Suppressor macrophage treated with lipopolysaccharide for 4 hours (primary cell): ENCODE measurements at places on chromosomes 7 and 10.

DNA sequence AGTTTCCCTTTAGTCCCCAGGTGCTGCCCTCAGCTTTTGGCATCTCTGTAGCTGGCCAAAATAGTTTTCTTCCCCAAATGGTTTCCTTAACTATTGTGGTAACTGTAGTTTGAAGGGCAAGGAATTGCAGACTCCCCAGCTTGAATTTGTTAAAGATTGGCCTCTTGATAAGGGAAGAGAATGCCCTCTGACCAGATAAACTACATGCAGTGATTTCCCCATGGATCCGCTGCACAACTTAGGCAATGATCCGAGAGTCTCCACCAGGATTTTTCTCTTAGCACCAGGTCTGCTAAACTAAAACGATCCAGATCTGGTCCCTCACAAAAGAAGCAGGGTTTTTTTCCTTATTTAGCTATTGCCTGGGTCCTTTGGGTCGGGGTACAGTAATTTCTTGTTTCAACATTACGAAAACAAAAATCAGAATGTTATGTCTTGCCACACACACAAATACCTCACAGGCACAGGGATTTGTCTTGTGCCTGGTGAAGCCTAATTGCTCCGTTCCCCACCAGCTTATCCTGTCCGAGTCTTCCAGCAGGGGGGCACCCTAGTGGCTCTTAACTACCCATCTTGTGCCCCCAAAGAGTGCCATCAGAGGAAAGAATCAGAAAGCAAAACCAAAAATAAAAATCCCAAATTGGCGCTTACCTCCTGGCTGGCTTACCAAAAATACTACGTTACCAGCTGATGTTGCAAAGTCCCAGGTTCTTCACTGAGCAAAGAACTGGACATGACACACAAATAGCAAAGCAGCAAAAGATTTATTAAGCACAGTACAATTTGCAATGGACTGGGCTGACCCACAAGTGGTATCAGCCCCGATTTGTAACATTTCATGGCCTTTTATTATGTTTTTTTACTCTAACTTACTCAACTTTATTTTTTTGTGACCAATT lies 16.4 kb upstream of the STEAP2 start:
- no peak for DNase-seq

DNA sequence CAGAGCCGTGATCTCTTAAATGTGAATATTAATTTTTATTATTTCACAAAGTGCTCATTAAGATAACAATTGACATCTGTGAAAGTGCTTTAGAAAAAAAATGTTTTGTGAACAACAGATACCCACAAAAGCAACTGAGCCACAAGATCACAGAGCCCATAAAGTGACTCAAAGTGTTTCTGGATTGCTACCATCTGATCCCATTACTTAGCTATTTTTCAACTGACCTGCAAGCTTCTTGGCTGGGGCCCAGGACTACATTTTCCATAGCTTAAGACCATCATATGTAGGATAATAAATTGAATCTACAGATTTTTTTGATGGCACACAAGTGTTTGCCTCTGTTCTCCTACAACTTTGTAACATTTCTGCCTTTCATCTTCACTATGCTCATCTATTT lies 674.4 kb downstream of the PHTF2 start:
- DNase-seq, result no peak

GRCh38 chr7:98483276-98483963 lies 82.5 kb upstream of the BAIAP2L1 start:
- DNase-seq, result no peak

GRCh38 chr10:117135480-117136140 lies 2.5 kb downstream of the VAX1 start:
- no peak for DNase-seq
